RWPE1 (cell line): ENCODE measurements at places on chromosomes 13 and 19.

DNA sequence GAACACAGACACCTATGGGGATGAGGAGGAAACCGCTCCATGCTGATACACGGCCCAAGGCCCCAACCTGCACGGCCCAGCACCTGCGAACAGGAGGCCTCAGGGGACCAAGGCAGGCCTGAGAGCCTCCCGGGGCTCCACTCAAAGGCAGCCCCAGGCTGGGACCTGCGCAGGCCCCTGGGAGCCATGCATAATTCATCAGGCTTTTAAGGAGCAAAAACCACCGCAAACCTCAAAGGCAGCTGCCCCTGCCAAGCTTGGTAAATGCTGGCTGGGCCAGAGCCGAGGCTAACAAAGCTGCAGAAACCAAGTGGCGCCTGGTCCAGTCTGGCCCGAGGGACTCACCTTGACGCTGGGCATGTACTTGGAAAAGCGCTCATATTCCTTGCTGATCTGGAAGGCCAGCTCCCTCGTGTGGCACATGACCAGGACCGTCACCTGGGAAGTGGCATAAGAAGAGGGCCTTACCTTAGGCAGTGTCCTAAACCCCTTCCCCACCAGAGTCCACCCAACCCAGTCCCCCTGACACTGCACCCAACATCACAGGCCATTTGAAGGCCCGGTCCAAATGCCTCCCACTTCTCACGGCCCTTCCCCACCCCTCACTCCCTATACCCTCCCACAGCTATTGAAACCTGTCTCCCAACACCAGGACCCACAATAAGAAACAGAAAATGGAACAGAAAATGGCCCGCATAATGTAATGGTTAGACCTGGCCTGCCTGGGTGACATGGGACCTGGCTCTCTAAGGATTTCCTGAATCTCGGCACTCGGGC lies 7.8 kb downstream of the DDX39A start:
- DNase-seq: no peak

DNA sequence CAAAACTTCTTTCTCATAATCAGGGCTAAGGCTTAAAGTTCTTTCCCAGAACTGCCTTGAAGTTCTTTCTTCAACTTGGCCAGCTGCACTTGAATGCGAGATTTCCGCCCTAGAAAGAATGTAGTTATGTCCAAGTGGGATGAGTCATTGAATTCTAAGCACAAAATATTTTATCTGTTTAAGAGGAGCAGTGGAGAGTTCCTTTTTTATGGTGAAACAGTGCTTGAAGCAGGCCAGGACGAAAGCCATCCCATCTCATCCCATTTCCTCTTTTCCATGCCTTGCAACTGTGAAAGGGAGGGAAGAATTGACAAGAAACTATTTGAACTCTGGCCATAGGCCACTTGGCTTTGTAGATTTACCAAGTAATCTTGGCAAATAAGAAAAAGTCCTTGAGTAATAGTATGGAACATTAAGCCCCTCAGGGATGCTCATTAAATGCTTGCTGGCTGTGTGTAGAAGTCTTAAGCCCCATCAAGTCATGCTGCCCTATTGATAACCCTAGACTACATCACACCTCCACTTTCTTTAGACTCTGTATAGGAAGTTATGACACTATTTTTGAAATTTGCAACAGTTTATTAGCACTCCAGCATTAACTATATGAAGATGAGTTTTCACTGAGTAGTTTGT lies 174.5 kb downstream of the KCTD12 start:
- peak; percentile 72 for DNase-seq

GRCh38 chr19:7916955-7917266 lies 2.3 kb downstream of the TGFBR3L start:
- no peak for DNase-seq

DNA sequence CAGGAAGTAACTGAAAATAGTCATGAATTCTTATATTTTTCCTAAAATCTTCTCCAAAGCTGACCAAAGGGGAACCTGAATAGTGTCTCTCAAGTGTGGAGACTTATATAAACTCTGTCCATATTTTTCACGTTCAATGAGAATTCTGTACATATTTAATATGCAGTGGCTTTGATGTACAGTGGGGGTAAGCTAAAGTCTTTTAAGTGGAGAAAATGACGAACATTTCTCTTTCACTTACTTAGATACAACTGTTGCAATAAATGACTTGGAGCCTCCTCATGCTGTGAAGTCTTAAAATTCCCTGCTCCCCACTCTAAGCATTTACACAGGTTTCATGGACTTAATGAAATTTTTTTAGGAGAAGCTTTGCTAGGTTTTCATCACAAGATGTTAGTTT lies 1196.7 kb downstream of the EFNB2 start:
- DNase-seq: no peak

- DNase-seq: no peak
These were observed 12.0 kb downstream of the CYP4F2 start for GRCh38 chr19:15885919-15886318.

DNA sequence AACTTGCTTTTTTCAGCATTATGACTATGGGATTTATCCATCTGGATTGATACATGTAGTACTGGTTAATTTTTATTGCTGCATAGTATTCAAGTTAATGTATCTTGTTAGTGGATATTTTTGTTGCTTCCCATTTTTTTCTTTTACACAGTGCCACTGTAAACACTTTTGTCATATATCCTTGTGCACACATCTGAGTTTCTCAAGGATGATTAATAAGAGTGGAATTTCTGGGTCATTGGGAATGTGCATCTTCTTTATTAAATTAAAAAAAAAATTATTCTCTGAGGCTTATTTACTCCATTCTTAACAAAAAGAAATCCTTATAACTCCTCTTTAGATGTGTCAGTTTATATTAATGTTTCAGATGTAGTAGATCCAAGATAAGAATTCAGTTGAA lies 27.3 kb downstream of the B3GLCT start:
- no peak for DNase-seq

DNA sequence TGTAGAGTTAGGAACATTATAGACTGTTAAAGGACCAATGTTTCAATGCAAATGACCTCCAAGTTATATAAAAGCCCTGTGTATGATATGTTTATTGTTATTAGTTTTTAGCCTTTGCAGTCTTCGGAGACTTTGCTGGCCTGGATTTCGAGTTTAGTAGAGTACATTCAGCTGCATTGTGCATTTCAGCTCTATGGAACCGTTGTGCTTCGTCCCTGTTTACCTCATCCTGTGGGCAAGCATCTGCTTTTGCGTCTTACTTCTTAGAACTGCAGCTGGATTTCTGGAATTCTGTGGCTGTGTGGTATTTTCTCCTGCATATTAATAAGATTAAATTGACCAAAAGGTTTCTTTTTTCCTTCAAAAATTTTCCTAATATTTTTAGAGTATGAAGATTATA lies 138.6 kb downstream of the KCNRG start:
- no peak for DNase-seq

GRCh38 chr13:90170208-90170607 lies 1177.3 kb upstream of the MIR17HG start:
- DNase-seq: no peak

DNA sequence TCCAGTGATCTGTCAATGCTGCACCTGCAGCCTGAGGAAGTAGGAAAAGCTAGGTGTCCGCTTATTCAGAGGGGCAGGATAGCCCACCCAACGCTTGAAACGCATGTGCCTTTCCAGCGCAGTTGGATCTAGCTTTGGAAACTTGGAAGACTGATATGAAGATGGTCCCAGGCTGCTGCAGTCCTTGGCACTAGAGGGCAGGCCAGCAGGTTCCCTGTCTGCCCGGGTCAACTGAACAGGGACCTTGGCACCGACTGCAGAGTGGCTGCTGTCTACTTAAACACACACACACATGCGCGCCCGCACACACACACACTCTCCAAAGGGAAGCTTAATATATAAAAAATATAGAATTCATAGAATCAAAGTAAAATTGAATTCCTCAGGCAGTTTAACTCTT lies 100.0 kb downstream of the TSHZ3 start:
- DNase-seq: no peak

- DNase-seq: peak; percentile 15
These were observed 2.5 kb upstream of the GARIN5A start for GRCh38 chr19:50478901-50479715.

GRCh38 chr13:27258637-27259386 lies 7.5 kb downstream of the RPL21 start:
- no peak for DNase-seq

DNA sequence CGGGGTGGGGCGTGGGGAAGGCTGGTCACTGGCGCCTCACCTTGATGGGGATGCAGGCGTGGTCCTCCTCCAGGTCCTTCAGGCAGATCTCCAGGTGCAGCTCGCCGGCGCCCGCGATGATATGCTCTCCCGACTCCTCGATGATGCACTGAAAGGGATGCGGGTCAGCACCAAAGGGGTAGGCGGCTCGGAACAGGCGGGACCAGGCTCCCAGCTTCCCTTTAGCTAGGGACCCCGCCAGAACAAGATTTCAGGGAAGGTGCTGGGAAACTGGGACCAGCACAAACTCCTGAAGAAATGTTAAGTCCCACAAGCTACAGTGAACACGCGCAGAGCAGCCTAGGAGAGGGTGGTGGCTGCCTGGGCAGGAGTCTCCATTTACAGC lies 6.0 kb downstream of the EEF2 start:
- no peak for DNase-seq

GRCh38 chr19:48498595-48499311 lies 12.9 kb downstream of the LMTK3 start:
- no peak for DNase-seq

DNA sequence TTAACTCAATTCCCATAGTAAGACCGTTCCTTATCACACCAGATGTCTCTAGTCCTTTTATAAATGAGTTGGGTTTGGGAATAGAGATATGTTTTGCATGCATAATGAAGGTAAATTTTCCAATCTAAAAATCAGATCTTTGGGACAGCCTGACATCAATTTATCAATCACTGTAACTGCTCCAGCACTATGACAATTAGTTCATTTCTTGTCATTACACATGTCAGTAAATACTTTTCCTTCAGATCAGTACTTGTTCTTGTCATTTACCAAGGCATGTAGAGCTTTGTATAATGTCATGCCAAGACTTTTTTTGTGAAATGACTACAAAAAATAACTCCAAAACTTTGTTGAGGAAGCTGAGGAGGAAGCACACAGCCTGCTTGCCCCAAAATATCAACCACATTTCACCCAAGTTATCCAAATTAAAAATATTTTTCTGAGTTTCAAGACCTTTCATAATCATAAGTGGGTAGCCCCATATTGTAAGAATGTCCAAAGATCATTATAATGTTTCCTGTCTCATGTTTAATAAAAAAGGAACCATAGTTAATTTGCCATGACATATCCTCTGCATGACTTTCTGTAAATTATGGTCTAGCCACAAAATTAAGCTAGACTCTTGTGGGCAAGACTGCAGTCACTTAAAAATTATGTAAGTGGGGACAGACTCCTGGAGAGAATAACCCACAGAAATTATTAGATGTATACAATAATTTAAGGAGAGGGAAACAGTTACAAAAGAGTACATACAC lies 586.8 kb downstream of the TBC1D4 start:
- no peak for DNase-seq

GRCh38 chr19:42233106-42233505 lies 9.3 kb downstream of the GSK3A start:
- no peak for DNase-seq

GRCh38 chr19:53865918-53866864 lies 1.5 kb upstream of the MYADM start:
- peak; percentile 38 for DNase-seq

GRCh38 chr19:12648088-12648487 lies 18.5 kb downstream of the MAN2B1 start:
- DNase-seq: no peak

DNA sequence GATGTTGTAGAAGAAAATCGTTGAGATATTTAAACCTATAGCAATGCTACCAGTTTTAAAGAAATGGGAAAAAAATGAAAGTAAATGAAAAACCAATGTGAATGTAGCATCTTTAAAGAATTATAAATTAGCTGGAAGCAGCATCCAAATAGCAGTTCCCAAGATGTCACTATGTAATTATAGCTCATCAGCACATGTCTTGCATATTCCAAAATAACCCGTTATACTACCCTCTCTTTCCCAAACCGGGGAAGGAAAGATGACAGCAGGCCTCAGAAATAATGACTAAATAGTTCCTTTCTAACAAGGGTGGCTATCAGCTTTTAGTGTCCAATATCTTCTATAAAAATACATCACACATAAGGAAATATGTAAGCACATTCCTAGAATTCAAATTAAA lies 140.5 kb downstream of the FGF14 start:
- no peak for DNase-seq

- no peak for DNase-seq
These were observed 41.2 kb downstream of the OLFM4 start for GRCh38 chr13:53069800-53070199.

DNA sequence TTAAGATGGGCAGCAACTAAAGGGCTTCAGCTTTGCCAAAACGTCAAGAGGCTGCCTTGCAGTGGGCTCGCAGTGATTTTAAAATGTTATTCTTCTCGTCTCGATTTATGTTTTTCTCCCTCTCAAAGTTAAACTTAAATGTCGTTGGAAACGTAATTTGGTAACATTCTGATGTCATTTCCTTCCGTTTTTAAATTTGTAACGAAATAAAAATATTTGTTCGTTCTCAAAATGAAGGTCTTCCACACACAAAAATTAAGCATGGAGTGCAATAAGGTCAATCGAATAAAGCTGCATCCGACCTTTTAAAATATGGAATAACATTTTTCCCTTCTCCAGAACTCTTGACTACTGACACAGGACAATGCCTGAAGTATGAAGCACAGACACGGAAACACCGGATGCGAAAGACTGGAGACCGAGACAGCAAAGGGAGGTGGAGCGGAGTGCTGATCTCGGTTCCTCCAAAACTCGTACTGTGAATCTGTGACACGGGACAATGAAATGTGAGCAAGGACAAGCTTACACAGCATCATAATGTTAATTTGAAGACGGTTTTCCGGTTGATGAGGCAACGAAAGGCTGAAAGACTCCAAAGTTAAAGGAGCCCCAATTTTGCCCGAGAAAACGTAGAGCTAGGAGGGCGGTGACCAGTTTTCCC lies 850 bp downstream of the MTMR6 start:
- peak; percentile 17 for DNase-seq

DNA sequence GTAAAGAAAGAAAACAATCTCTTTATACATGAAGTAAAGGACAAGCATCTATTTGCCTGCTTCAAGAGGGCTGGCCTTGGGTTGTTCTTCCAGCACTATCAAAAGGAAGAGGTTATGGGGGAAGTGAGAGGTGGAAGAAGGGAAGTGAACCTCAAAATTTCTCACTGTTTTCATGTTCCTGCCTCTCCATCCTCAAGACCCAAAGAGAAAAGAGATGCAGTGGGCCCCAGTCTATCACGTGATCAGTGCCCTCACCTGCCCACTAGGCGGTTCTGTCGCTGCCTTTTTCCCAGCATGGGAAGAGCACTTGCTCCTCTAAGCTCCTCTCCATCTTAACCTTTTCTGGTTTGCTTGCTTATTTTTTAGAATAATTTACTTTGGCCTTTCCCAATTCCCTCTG lies 6.2 kb upstream of the USP12 start:
- DNase-seq: no peak
